ENCODE measurements at places on chromosomes 7 and 10.

DNA sequence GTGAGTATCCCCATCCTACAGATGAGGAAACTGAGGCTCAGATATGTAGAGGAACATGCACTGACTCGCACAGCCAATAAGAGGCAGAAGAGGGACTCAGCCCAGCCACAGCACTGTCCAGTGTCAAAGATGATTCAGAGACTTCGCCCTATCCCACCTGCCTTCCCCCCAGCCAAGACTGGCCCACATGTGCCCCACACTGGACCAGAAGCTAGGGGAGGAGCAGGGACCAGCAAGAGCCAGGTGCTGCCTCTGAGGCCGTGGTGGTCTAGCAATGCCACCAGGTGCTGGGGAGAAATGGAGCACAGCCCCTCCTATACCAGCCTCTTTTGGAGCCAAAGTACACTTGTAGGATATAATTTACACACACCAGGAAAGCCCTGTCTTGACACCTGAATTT, 22.3 kb downstream of the GRID1 start:
- no peak for DNase-seq

DNA sequence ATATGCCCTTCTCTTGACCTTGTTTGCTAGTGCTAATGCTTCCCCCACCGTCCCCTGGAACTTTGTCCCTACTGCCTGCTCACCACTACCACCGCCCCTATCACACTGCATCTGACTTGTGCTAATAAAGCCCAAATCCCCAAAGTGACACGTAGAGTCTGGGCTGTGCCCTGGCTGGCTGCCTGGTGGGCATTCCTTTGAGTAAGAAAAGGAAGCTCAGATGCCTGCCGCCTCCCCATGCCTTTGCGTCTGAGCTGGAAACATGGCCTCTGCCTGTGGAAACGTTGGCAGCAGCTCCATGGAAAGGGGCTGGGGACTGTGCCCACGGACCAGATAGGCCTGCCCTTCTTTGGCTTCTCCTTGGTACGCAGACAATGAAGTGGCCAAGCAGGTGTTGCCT, 138.3 kb downstream of the CYP26A1 start:
- no peak for DNase-seq

DNA sequence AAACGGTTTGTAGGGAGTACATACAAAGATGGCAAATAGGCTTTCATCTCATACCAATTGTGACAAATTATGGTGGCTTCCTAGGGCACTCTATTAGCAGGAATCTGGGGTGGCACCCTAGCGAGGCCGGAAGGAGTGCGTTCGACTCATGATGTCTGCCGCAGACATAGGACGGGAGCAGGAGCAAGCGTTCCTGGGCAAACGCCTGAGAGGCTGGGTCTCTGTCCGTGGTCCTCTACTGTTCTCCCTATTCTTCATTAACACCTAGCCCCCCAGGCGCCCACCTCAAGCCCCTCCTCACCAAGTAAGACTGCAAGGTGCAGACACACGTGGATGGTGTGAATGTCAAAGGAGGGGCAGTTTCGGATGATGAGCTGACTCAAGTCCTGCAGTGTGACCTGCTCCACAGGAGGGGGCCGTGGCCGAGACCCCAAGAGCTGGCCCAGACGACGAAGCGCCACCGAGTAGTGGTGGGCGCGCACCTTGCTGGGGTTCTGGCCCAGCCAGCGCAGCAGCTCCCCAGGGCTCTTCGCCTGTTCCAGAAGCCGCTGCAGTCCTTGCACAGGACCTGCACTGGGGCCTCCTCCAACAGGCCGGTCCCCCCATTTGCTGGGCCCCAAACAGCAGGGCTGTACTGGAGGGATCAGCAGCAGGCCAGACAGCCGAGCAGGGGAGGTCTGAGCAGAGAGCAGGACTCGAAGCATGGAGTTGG, 1.3 kb downstream of the FASTK start:
- no peak for DNase-seq

DNA sequence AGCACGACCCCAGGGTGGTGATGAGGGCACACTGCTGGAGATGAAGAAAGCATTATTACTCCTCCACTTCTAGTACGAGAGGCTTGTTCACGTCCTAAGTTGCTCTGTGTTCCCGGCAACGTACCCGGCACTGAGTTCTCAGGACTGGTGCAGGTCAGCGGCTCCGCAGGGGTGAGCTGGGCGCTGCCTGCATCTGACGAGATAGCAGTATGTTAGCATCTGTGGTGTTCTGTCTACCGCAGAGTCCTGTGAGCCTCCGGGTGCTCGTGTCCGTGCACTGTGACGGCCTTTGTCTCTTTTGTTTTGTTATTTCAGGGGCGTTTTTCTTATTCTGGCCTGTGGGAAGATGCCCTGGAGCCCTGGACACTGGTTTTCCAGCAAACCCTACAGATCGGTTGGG, 507.8 kb downstream of the DNAJB6 start:
- no peak for DNase-seq

DNA sequence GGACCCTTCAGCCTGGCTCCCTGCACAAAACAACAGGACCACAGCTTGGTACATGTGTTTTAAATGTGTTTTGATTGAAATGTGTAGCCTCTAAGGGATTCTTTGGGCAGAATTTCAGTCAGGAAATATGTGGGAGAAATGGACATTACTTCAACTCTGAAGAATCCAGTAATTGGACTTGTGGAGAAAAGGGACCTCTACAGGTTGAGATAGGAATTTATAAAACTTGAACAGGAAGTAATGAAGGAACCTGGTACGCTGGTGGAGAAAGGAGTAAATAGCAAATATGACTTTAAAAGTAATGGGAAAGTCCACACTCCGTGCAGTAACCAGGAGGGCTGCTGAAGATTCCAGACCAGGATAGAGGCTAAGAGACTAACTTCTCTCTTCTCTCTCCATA, 220.5 kb downstream of the LHFPL3 start:
- DNase-seq, result peak; percentile 9
